Chondrocyte (in vitro differentiated cells): ENCODE measurements at places on chromosomes 16 and 17. TPM values are rescaled to one million over a fixed set of nuclear protein-coding genes. Genes with fewer than 3 reads are reported as not detected.

- DNase-seq, result no peak
Observed at GRCh38 chr16:85195900-85196772, 83.9 kb upstream of the CIBAR2 start.

The OR2C1 gene
- not detected in 3 replicates for total RNA-seq

DNA sequence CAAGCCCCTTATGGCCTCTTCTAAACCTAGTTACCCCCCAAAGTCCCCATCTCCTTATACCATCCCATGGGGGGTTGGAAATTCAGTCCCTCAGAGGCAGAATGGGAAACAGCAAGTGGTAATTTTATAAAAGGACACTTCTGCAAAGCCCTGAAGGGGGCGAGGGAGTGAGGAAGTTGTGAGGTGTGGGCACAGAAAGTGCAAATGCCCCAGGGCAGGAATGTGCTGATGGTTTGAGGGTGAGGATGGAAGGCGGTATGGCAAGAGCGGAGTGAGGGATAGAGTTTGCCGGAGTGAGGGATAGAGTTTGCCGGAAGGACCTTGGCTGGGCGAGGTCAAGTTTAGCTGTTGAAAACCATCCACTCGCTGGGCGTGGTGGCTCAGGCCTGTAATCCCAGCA, 52.7 kb downstream of the HAPSTR1 start:
- DNase-seq, result no peak

The PROCA1 gene
- 1.4 to 2.3 TPM (median 2.0 TPM) in 3 replicates for total RNA-seq

The PRSS21 gene
- not detected in 3 replicates for total RNA-seq

The ATF7IP2 gene
- 4.8 to 9.5 TPM (median 7.5 TPM) in 3 replicates for total RNA-seq

The NAGS gene
- 0.40 to 0.51 TPM (median 0.41 TPM) in 3 replicates for total RNA-seq

- no peak for DNase-seq
Observed at GRCh38 chr16:89170346-89171215, 967 bp upstream of the CDH15 start.

GRCh38 chr17:34996422-34997285, 16.3 kb downstream of the LIG3 start:
- no peak for DNase-seq

DNA sequence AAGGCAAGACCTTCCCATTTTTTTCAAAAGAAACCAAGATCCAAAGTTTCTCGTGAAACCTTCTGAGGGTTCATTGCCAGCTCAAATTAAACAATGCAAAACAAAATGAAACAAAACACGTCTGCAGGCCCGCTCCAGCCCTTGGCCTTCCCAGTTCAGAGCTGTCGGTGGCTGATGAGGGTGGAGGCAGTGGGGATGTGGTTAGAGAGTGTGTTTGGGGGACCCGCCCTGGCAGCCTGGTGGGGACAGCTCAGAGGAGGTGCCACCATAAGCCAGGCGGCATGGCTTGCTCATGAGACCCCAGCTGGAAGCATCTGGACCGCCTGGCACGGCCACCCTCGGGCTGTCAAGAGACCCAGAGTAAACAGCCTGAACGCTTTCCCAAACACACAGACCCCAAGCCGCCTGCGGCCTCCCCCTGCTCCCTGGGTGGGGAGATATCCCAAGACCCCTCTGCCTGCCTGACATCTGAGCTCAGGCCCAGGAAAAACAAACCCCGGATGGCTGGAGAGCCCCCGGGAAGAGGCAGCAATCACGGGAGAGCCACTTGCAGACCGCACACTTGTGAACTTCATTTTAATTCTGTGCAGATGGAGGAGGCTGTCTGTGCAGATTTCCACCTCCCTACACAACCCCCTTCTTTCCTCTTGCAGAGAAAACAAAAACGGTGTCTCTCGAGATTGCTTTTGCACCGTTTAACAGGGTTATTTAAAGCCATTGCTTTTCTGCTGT, 35.4 kb upstream of the LITAF start:
- DNase-seq, result no peak

The RAPGEFL1 gene
- 3.6 to 5.5 TPM (median 3.9 TPM) in 3 replicates for total RNA-seq
